Panc1 (cell line): ENCODE measurements at places on chromosomes 1 and 21.

DNA sequence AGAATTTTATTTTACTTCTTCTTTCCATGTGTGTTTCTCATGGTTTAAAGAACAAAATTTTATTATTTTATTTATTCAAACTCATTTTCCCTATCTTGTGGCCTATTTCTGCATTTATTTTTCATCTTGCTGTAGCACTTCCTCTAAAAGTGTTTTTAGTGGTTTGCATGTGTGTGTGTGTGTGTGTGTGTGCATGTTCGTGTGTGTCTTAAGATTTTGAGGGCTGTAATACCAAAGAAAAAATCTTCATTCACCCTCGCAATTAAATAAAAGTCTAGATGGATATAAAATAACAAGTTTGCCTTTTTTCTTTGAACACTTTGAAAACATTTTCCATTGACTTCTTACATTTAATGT, 24.6 kb upstream of the FCRL3 start:
- DNase-seq, result no peak

DNA sequence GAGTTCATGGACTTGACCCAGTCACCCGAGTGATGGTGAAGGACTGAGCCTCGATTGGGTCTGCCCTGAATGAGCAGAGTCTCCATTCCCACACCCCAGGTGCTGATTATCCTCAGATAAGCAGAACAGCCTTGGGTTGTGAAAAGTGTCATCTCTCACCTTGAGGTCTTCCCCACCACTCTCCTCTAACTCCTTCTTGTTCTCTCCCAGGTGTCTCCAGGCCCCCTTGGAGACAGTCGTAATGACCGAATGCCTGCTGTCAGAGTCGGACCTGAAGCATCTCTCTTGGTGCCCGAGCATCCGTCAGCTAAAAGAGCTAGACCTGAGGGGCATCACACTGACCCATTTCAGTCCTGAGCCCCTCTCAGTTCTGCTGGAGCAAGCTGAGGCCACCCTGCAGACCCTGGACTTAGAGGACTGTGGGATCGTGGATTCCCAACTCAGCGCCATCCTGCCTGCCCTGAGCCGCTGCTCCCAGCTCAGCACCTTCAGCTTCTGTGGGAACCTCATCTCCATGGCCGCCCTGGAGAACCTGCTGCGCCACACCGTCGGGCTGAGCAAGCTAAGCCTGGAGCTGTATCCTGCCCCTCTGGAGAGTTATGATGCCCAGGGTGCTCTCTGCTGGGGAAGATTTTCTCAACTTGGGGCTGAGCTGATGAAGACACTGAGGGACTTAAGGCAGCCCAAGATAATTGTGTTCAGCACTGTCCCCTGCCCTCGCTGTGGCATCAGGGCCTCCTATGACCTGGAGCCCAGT, 3.4 kb downstream of the PRAMEF12 start:
- no peak for DNase-seq

DNA sequence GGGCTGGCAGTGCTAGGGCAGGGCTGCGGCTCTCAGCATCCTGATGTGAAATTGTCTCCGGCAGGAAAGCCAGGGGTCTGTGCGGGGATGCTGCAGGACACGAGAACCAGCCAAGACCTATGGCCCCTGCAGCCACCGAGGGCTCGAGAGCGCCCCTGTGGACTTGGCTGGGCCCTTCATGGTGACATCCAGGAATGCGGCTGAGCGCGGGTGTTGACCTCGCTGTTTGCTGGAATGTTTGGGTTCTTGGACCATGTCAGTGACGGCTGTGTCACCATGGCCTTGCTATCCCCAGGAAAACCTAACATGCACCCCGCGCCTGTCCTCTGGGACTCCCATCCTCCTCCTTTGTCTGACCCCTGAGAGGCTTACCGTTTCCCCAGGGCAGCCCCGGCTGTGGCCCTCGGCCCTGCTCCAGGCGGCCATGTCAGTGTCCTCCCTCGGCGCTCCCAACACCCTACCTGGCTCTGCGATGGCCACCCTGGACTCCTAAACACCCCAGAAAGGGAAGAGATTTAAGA, 14.3 kb upstream of the C1orf174 start:
- DNase-seq, result no peak

DNA sequence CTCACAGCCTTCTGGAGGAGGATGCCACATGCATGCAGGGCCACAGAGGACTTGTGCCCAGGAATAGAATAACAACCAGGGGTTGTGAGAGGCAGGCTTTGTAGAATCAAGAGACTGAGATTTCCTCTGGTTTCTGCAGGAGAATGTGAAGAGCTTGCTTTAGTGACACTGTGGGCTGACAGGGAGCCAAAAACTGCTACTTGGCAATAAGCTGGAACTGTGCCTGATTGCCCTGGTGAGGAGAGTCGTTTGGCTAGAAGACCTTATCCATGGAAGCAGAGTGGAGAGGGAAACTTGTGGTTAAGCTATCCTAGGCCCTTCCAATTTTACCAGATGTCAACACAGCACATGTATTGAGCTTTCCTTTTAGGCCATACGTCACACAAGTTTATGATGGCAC, 902.1 kb downstream of the MRPL39 start:
- no peak for DNase-seq

DNA sequence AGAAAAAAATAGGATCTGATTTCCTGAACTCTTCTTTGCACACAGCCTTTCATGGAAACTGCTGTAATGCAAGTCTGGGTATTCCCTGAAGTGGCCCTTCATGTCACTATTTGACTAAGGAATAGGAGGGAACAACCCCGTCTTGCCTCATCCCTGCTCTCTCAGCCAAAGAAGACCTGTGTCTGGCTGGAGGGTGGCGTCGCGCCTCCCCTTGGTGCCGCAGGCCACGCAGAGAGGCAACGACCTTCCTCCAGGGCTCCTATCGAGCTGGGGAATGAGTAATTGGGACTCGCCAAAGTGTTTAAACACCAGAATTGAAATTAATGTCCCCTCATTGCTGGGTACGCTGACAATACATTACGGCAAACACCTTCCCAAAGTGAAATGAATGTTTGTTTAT, 129.8 kb downstream of the PBX1 start:
- DNase-seq, result no peak

DNA sequence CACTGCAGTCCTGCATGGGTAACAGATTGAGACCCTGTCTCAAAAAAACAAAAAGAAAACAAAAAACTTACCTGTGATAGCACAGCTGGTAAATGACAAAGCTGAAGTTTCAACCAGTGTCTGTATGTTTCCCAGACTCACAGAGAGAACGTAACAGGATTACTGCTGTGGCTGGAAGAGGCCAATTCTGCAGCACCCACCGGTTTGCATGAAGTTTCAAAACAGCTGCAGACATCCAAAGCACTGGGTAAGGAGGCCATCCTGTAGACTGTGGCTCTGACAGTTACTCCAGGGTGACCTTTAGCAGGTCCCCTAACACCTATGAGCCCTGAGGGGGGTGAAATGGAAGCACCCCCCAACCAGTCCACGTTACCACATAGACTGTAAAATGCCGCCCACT, 7.5 kb downstream of the ID3 start:
- DNase-seq, result no peak

DNA sequence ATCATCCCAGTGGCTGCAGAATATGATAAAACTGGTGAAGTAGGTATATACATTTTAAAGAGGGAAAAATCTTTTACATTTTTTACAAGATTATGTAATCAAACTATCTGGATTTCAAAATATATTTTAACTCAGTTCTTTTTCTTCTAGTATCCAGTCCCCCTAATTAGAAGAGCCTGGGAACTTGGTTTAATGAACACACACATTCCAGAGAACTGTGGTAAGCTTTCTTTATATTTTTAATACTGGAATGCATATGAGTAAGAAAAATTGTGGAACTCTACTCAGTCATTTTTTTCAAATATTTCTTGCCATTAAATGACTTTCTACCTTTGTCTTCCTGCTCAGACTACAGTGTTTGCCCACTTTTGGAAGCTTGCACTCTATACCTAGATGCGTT, 8.2 kb downstream of the ACADM start:
- DNase-seq, result no peak

DNA sequence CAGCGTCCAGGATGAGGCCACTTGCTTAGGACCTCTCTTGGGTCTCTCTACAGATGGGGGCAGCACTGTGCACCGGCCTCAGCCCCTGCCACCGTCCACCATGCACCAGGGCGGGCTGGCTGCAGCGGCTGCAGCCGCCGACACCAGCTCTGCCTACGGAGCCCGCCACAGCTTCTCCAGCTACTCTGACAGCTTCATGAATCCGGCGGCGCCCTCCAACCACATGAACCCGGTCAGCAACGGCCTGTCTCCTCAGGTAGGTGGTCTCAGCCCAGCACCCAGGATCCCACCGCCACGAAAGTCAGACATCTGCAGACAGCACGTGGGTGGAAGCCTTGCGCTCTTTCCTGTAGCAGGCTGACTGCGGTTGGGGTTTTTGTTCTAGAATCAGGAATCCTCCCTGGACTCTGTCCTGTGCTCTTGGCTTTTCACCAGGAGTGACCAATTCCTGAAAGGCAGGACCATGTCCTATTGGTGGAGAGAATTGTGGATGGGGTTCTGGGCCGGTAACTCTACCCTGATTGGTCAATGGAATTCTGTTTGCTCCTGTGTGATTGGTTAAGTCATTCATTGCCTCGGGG, 72.5 kb downstream of the PAX7 start:
- no peak for DNase-seq

DNA sequence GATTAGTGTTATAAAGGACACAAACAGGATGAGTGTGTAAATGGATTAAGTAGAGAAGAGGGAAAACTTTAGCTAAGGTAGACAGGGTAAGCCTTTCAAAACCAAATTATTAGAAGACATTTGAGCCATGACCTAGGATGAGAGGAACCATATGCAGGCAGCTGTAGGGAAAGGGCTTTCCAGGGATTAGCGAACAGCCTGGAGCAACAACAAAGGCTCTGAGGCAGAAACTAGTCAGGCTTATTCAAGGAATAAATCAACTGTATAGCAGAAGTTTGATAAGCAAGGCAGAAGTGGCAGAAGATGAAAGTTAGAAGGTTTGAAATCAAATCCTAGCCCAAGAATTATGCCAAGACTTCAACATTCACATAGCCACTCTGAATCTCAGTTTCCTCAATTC, 21.3 kb downstream of the AIDA start:
- no peak for DNase-seq

GRCh38 chr1:193614817-193615216, 428.4 kb upstream of the B3GALT2 start:
- DNase-seq, result no peak

- DNase-seq, result no peak
Measured at GRCh38 chr21:35135481-35135880, 86.4 kb upstream of the RUNX1 start.

- DNase-seq, result no peak
Measured at GRCh38 chr1:178010674-178011464, 41.0 kb upstream of the SEC16B start.

DNA sequence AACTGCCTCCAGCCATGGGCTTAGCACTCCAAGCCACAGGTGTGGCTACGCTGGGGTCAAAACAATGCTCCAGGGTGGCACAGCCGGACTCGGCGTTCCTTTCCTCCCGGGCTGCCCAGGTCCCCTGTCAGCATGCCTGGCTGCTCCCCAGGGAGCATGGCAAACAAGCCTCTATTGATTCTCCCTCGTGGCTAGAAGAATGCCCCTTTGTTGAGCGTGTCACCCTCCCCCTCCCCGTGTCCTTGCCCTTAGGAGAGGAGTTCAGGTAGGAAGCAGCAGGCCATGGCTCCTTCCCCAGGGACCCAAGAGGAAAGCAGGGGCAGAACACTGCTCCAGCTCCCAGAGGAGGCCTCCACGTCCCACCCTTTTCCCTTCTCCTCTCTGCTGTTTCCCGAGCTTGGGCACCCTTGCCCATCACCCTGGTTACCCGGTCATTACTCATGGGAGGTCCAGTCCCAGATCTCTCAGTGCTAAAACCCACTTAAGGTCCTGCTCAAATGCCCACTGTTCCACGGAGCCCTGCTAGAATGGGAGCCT, 57.4 kb upstream of the CITED4 start:
- no peak for DNase-seq

GRCh38 chr21:36344931-36345330, 24.9 kb downstream of the MORC3 start:
- no peak for DNase-seq

- DNase-seq, result no peak
Measured at GRCh38 chr1:13786541-13786940, 86.6 kb downstream of the PRDM2 start.

GRCh38 chr21:31288191-31288590, 55.9 kb downstream of the TIAM1 start:
- no peak for DNase-seq

GRCh38 chr1:2368053-2368744, 23.2 kb downstream of the MORN1 start:
- no peak for DNase-seq

DNA sequence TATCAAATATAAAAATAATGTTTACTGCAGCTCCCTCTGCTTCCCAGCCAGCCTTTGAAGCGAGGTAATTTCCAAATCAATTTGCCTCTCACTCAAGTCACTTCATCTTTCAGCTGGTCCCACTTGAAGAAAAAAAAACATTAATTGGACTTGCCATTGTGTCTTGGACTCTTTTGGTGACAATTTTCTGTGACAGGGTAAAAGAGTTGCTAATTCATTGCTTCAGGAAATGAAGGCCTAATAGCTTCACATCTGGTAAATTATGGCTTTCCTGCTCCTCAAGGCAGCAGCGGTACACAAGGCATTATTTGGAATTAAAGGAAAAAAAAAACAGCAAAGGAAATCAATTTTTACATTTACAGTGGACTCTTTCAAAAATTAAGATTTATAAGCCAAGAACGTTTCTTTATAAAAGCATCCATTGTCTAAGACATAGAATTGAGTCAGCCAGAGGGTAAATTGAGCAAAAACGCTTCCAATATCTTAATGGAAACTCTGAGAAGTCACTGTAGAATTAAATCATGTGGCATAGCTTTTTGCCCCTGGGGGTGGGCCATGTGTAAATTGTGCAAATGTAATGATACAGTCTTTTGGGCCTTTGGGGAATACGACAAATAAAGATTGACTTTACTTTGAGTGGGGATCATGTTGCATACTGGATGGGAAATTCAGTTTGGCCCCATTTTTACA, 102.5 kb downstream of the LYPLAL1 start:
- no peak for DNase-seq

- no peak for DNase-seq
Measured at GRCh38 chr1:3905953-3906671, 6.0 kb upstream of the C1orf174 start.

DNA sequence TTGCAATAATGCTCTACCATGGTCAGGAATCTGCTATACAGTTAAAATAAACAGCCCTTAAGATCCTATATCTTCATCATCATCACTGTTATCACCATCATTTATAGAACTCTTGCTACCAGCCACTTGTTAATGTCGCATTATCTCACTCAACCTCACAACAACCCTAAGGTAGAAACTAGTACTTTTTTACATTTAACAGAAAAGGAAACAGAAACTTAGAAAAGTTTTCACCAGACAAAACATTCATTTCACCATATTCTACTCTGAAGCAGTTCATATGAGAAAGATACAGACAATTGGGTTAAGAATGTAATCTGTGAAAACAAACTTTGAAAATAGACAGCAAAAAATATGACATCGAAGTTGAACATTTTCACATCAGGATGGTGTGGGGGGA, 262.6 kb downstream of the ATG4C start:
- no peak for DNase-seq
